ENCODE measurements at places on chromosomes 2 and 18. TPM values are rescaled to one million over a fixed set of nuclear protein-coding genes. Genes with fewer than 3 reads are reported as not detected.

The UGT1A5 gene
- polyA plus RNA-seq: not detected

The SNORC gene
- polyA plus RNA-seq: not detected

The FSHR gene
- polyA plus RNA-seq: not detected

The SLC39A10 gene
- polyA plus RNA-seq: 11.2 TPM

The ANO7 gene
- not detected for polyA plus RNA-seq

The LAMA1 gene
- polyA plus RNA-seq: not detected

The STARD6 gene
- polyA plus RNA-seq: not detected

The RAD51AP2 gene
- polyA plus RNA-seq: not detected

The ASAP2 gene
- polyA plus RNA-seq: not detected

The ATP6V1C2 gene
- polyA plus RNA-seq: 0.30 TPM

The SERPINB4 gene
- not detected for polyA plus RNA-seq

The CDH2 gene
- not detected for polyA plus RNA-seq

The SMCHD1 gene
- 54.0 TPM for polyA plus RNA-seq

The SP140L gene
- polyA plus RNA-seq: 38.9 TPM

The SERPINB13 gene
- not detected for polyA plus RNA-seq

The ZNF385B gene
- polyA plus RNA-seq: not detected

The ALPG gene
- polyA plus RNA-seq: not detected

The LONRF2 gene
- polyA plus RNA-seq: not detected

The KCNG3 gene
- polyA plus RNA-seq: not detected

The KIF5C gene
- 2.0 TPM for polyA plus RNA-seq

The PID1 gene
- polyA plus RNA-seq: not detected

The NAT8 gene
- polyA plus RNA-seq: not detected

All from IgD-negative memory B cell (primary cell).